ENCODE measurements at places on chromosomes 3 and 15.

DNA sequence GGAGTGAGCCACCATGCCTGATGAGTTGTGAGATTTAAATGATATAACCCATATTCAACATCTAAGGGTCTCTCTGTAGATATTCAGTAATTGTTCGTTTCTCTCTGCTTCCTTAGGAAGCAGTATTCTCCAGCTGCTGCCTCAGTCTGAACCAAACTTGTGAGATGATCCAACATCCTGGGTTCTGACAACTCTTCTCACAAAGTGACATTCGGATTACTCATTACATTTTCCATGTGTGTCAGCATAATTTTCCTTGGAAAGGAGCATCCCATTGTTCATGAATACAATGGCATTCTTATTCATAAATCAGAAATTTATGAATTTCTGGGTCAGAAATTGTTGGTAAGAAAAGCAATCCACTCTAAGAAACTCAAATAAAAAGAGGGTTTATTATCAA lies 15.0 kb upstream of the SEC22A start:
- DNase-seq = no peak

DNA sequence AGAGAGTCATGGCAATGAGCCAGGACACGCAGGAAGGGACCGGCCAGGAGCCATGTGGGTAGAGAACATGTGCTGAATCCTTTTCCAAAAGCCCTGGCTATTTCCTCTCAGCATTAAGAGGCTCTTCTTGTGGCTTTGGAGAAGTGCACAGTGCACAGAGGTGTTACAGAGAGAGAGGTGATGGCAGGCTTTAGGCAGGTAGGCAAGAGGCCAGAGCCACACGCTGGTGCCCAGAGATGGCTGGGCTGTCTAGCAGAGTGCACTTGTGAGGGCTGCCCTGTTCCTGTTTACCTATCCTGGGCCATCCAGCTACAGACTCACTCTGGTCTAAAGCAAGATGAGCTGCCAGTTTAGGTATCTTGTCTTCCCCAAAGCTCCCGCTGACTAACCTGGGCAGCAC lies 402.6 kb downstream of the OCA2 start:
- no peak for DNase-seq

DNA sequence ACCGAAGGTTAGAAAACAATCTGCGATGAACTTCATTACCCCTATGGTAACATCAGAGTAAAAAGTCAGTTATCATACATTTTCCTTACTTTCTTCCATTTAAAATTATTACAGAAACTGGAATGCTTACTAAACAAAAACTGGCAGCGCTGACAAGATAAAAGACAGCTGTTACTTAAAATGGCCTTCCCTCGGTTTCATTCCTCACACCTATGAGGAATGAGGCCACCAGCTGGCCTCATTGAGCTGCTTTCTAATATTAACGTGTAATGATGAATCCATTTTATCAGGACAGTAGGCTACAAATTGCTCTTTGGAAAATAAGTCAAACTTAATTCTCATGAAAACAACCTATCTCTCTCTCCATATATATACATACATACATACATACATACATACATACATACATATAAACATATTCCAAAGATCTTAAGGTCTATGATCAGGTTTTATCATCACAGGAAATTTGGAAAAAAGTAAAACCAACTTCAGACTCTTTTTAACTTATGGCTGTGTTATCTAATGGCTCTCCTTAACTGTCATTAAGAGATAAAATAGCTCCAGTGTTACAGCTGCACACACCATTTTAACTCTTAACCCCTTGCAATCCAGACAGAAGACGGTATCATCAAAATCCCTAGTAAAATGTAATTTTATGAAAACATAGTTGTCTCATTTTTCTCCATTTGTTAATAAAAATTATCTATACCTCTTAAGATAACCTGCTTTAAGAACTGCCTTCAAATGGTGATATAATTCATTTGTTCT lies 5.2 kb downstream of the CCNL1 start:
- DNase-seq = no peak

DNA sequence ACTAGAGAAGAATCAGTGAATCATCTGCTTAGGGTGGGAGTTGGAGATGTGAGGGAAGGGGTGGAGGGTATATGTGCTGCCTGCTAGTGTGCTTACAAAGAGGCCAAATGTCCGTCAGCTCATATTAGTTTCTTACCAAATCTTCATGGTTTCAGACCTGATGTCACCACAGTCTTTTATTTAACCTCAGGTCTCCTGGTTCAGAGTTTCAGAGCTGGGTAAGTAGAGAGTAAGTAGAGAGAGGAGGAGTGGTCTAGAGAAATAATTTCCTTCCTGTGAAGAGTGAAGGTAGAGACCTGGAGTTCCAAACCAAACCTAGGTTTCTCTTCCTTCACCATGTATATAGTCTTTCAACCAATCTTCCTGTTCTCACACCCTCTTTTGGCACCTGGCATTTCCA lies 17.5 kb upstream of the P2RY1 start:
- no peak for DNase-seq

- no peak for DNase-seq
Observed at GRCh38 chr3:55376753-55377347, 110.3 kb downstream of the WNT5A start.

DNA sequence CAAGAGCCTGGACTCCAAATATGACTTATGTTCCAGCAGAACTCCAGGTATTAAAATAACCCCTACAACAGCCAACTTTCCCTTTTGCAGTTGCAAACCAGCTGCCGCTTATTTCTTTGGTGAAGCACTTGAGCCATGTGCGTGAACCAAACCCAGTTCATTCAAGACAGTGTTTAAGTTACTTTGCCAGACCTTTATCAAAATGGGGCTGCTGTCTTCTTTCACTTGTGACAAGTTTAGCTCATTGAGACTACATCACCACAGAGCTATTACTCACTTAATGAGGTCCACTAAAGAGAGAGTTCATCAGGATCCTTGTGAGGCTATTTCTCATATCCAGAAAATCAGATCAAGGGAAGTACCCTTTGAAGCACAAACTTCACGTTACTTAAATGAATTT lies 2.4 kb upstream of the XRN1 start:
- DNase-seq = no peak

GRCh38 chr3:81170298-81170697 lies 591.1 kb downstream of the GBE1 start:
- no peak for DNase-seq

DNA sequence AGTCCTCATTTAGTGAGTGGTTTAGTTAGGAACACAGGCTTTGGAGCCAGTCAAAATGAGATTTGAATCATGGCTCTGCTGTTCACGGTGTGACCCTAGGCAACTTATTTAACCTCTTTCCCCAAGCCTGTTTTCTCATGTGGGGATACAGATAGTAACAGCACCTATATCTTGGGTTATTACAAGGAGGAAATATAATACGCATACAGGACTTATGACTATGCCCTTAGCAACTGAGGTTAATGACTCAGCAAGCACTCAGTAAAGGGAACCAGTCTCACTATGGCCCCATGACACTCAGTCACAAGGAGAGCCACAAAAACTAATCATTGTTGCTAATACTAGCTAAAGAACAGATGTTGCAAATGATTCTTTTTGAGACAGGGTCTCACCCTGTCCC lies 45.9 kb downstream of the SUMF1 start:
- DNase-seq = no peak

GRCh38 chr15:99068186-99068585 lies 36.7 kb upstream of the SYNM start:
- DNase-seq = no peak

- no peak for DNase-seq
Observed at GRCh38 chr15:96392380-96393208, 62.1 kb downstream of the NR2F2 start.

DNA sequence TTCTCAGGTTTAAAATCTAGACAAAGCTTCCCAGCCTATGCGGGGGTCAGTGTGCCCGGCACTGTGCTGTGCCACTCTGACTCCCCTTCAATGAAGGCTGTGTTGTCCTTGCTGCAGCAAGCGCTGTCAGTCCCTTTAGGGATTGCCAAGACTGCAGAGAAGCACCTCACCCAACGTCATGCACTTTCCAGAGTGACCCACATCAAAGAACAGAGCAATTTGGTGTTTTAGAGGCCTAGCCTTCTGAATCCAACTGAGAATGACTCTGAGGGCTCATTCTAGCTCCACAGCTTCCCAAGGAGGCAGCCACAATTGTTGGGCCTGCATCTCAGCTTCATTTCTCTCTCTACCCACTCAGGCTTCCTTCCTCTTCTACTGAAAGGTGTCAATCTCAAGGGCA lies 26.4 kb downstream of the SLC9A9 start:
- no peak for DNase-seq

DNA sequence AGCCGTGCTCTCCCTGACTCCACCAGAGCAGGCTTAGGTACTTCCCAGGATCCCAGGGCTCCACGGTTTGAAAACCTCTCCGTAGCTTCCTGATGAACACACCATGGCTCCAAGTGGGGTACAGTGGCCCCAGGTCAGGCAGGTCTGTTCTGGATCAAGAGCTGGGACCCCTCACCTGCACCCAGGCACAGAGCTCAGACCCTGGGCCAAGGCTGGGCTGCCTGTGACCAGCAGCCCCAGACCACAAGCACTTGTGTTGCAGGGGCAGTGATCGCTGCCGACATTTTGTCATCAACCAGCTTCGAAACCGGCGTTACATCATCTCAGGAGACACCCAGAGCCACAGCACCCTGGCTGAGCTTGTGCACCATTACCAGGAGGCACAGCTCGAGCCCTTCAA lies 5.3 kb downstream of the SH2D7 start:
- no peak for DNase-seq

DNA sequence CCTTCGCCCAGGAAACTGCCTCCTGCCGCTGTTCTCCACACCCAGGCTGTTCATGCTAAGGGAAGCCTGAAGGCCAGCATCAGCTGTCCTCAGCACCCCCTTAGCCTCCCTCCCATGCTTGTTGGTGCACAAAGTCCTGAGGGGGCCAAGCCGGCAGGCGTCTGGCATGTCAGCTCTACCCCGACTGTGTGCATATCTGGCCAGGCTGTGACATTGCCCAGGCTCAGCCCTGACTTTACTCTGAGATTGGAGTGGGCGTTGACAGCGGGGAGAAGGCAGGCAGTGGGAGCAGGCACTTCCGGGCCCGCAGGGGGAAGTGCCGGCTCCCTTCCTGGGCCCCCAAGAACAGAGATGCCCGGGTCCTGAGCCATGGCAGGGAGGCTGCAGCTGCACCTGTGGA lies 492.2 kb downstream of the AGBL1 start:
- DNase-seq = no peak

GRCh38 chr15:83305704-83306291 lies 21.3 kb upstream of the BNC1 start:
- no peak for DNase-seq

DNA sequence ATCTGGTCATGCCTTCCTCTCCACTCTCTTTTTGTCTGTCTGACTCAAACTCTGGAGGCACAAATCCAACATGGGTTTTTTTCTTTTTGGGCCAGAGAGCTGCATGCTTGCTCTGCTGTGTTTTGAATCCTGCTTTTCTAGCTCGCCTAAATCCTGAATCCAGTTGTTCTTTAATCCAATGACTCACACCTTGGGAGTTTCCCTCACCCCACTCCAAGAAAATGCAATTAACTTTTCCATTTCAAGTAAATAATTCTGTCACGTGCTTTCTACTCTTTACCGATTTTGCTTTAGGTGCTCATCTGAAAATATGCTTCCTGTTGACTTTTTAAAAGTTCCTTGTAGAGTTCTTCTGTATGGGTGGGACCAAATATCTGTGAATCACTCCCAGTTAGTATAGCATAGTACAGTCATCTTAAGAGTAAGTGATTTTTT lies 47.6 kb downstream of the SLMAP start:
- DNase-seq = no peak

DNA sequence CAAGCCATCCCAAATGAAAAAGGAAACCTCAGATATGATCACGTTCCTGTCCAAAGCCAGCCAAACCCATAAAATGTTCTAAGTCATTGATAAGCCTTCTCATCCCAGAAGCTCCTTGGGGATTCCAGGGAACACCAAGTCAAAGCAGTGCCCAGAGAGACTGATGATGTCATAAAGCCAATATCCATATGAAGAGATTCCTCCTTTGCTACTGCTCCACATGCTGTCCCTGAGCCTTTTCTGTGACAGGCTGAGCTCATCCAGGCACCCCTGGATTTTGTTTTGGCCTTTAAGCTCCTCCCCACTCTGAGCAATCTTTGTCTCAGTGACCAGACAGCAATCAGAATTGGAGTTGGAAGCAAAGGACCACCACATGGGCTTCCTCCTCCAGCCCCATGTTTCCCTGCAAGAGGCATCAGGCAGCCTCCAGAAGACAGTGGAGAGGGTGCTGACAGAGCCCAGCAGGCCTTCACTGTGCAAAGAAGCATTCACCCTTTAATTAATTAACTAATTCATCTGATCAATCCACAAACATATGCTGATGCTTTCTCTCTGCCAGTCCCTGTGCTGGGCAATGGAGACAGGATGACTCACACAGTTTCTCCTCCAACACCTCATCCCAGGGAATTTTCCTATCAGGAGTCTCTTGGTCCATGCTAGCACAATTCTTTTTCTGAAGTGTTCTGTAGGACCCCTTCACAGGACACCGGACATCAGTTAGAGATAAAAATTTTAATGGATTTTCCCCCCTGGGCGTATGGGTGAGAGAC lies 25.0 kb downstream of the MEX3B start:
- DNase-seq = no peak

- DNase-seq = no peak
Observed at GRCh38 chr15:81379269-81379668, 5.3 kb upstream of the TMC3 start.

GRCh38 chr3:20564966-20565365 lies 379.0 kb upstream of the SGO1 start:
- no peak for DNase-seq

GRCh38 chr15:90638201-90638691 lies 78.9 kb upstream of the BLM start:
- no peak for DNase-seq

DNA sequence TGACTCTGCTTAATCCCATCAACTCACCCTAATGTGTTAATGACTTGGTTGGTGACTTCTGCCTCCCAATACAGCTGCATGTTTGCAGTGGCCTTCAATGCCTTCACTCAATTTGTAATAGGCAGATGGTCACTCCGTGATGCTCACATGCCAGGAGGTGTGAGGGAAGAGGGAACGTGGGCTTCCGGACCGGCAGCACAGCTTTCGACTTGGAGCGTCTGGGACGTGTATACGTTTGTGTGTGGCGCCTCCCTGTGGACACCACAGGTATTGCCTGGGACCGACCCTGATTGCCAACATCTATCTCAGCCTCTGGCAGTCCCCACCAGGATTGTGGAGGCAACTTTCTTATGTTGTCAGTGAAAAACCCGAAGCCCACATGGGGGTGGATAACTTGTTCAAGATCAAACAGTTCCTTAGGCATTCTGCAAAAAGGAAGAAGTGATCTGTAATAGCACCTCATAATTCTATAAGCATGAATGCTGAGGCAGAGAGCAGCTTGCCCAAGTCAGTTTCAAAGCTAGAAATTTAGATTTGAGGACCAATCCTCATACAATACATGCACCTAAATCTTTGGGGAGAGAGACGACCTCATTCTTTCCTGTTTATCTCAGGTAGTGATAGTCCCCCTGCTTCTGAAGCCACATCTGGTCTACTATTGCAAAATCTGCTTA lies 16.9 kb downstream of the MRPL46 start:
- peak; percentile 54 for DNase-seq

GRCh38 chr15:88385078-88385700 lies 82.0 kb downstream of the MRPL46 start:
- DNase-seq = no peak
